ENCODE measurements at places on chromosomes 11 and 22. TPM values are rescaled to one million over a fixed set of nuclear protein-coding genes. Genes with fewer than 3 reads are reported as not detected.

Gene CRYBB2
- total RNA-seq, result not detected

Gene KIAA1671
- total RNA-seq, result 35.0 TPM

Gene MAPK11
- 10.3 TPM for total RNA-seq

Gene TSGA10IP
- total RNA-seq, result not detected

Gene TNNI2
- total RNA-seq, result 3.4 TPM

Gene MLC1
- 2.9 TPM for total RNA-seq

Gene PYGM
- total RNA-seq, result 1.3 TPM

Gene SLC25A22
- total RNA-seq, result 28.9 TPM

Gene OR10G7
- not detected for total RNA-seq

Gene KRTAP5-11
- total RNA-seq, result not detected

GRCh38 chr22:49564054-49564453 lies 263.6 kb downstream of the BRD1 start:
- no peak for DNase-seq

DNA sequence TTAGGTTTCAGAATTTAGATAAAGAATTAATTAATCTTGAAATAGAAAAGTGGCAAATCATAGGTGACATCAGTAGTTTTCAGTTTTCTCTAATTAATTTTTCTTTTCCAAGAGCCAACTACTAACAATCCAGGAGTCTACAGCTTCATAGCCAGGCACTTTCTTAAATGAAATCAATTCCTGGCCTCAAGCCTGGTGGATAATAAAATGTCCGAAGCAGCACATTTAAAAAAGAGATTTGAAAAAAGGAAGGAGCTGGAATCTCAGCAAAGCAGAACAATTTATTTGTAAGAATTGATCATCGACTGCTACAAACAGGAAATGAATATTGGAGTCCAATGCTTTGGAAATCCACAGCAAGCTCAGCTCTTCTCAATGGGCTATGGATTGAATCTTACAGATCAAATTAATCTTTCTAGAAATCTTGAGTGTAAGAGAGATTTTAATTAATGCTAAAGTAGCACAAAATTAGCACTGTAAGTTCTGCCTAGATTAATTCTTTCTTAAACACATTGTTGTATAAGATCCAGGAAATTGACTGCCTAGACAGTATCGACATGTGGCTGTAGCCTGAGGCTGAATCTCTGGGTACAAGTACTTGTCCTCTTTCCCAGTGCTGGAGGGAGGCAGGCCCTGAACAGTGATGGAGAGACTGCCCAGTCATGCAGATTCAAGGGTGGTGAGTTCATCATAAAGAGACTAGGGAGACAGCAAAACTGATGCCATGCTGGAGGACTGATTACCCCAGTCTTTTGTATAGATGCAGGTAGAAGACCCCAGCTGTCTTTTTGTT lies 167.8 kb upstream of the POU2AF2 start:
- no peak for DNase-seq

- peak; percentile 94 for DNase-seq
These were observed at the start of gene AP5B1 for GRCh38 chr11:65780770-65781151. TSS of gene AP5B1 (minus strand) at chr11:65780976. CDS start at chr11:65780591, 385 bp downstream.

DNA sequence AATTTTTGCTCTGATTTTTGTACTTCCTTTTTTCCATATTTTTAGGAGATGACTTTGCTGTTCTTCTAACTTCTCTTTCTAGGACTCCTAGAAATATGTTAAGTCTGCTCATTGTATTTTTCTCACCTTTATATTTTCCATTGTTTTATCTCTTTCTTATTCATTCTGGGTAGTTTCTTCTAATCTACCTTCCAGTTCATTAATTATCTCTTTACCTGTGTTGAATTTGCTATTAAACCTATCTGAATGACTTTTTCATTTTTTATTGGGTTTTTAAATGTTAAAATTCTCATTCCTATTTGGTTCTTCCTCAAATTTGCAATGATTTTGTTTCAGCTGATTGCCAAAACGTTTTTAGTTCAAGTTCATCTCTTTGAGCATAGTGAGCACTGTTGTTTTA lies 27.8 kb upstream of the EHF start:
- no peak for DNase-seq

GRCh38 chr11:116515664-116516184 lies 257.1 kb downstream of the BUD13 start:
- DNase-seq, result no peak

GRCh38 chr11:3642071-3642951 lies 519 bp upstream of the ART5 start:
- DNase-seq, result peak; percentile 76

GRCh38 chr11:128288368-128288767 lies 299.0 kb downstream of the ETS1 start:
- no peak for DNase-seq

GRCh38 chr22:21780259-21780658 lies 44.7 kb upstream of the YPEL1 start:
- no peak for DNase-seq

- no peak for DNase-seq
These were observed 6.7 kb downstream of the IL18 start for GRCh38 chr11:112156956-112157766.

DNA sequence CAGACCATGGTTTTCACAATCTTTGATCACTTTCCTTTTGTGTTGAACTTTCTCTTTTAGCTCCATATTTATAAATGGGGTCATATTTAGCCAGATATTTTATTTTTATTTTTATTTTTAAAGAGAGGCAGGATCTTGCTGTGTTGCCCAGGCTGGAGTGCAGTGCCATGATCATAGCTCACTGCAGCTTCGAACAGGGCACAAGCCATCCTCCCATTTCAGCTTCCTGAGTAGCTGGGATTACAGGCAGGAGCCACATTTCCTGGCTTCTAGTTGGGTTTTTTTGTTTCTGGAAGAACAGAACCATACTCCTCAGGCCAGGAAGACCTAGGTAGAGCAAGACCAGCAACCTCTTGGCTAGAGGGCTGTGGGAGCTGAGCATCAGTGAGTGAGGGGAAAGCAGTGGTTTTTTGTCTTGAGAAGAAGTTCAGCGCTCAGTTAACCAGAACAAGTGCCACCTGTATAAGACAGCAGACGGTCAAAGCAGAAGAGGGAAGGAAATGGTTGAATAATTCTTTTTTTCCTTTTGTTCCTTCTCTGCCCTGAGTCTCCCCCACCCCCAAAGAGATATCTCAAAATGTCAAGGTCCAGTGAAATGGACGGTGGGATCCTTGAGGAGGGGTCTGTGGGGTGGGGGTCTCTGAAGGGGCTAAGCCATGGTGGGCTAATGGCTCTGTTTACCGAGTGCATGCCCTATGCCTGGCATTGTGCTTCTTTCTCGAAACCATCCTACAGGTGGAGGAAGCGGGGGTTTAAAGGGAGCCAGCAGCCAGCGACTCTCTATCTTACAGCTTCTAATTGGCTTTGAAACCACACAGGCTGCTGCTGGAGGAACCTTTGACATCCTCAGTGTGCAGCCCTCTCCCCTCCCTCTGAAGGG lies 63.0 kb downstream of the PTPRJ start:
- DNase-seq, result no peak

- peak; percentile 94 for DNase-seq
These were observed at the start of gene NECTIN1 for GRCh38 chr11:119728651-119729580. TSS of gene NECTIN1 (minus strand) at chr11:119729200. CDS start at chr11:119728553, 647 bp downstream.

DNA sequence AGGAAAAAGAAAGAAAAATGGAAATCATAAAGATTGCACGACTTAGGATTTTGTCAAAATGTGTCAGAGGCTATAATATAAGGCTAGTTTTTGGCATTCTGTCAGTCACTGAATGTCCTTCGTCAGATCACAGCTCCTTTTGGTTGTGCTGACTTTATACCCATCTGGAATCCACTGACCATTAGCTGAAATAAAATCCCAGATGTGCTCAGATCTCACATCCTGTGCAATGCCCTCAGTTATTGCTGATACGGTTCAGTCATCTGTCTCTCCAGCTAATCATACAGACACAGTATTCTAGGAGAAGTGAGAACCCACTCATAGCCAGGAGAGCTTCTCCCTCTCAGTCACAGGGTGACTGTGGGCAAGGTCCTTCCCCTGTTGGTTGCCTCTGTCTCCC lies 11.5 kb downstream of the CD44 start:
- DNase-seq, result no peak

- no peak for DNase-seq
These were observed 172.6 kb downstream of the ST3GAL4 start for GRCh38 chr11:126528075-126528474.

DNA sequence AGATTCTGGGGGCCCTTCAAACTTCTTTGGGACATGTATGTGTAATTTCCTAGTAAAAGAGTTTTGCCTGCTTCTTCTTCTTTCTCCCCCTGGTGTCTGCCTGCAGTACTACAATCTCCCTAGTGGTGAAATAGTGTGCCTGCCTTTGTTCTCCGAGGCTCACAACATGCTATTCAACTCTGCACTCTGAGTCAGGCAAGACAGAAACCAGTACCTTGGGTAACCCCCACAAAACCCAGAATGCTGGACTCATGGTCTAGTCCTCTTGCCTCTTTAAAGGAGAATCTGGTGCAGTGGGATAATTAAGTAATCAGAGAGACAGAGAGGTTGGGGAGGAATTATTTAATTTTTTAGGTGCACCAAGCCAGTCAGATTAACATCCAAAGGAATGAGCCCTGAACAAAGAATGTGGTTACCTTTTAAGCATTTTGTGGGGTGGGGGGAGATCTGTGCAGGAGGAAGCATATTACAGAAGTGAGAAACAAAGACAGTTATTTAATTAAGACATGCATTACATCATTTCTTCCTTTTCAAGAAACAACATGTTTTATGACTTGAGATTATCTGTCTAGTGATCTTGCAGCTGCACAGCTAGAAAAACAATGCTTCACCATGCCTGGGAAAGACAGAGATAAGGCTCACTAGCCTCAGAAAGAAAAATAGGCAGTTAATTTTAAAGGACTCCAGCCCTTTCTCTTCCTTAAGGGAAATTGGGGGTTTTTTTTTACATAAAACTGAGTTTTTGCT lies 11.0 kb upstream of the MS4A6A start:
- DNase-seq, result no peak

- DNase-seq, result no peak
These were observed 7.1 kb downstream of the TPCN2 start for GRCh38 chr11:69055598-69056516.

DNA sequence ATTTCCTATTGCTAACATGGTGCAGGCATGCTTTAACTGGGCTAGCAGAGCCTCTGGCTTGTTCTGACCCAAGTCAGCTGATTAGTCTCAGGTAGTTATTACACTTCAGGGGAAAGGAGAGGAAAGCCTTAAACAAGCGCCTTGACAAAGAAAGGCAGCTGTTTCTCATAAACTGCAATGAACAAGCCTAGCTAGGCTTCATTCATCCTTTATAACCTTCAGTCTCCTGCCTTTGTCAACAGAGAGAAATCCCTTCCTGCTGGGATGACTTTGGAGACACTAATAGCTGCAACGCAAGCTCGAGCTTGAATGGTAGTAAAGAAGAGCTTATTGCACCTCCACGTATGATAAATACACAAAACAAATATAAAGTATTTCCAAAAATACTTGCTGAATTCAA lies 68.4 kb downstream of the CCDC34 start:
- no peak for DNase-seq

GRCh38 chr22:43203471-43203981 lies 16.6 kb upstream of the TTLL12 start:
- DNase-seq, result no peak

- no peak for DNase-seq
These were observed 15.9 kb downstream of the INCENP start for GRCh38 chr11:62139526-62140303.

- no peak for DNase-seq
These were observed 576 bp upstream of the SC5D start for GRCh38 chr11:121291896-121292494.

GRCh38 chr11:78801161-78801884 lies 226.7 kb upstream of the NARS2 start:
- peak; percentile 66 for DNase-seq

GRCh38 chr11:85740481-85741400 lies 54.7 kb upstream of the CCDC89 start:
- no peak for DNase-seq

DNA sequence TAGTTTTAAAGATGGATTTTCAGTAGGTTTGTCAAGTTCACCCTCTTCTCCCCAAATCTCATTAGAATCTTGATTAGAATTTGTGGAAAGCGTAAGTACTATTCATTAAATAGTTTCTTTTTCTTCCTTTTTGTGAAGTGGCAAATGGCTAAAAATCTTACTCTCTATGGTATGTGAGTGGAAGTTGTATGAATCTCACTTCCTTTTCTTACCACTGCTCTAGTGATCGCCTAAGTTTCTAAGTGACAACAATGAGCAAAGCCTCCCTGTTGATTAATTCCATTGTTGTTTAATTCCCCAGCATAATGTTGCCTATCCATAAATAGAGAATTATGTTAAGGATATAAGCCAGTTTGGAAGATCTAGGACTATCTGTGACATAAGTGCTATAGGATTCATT lies 82.7 kb downstream of the PGR start:
- DNase-seq, result no peak

DNA sequence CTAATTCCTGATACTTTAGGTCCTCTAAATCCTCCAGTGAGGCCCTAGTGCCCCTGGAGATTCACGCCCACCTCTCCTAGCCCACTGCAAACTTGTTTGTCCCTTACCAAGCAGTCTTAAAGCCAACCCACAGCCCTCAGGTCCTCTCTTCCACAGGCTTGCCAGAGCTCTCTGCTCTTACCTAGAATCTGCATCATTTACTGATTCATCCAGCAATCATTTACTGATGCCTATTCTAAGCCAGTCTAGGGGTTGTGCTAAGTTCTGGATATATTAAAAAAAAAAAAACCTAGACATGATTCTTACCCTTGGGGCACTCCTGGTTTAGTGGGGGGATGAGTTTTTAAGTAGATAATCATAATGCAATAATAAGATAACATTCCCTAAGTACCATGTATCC lies 43.0 kb upstream of the PLET1 start:
- DNase-seq, result no peak

DNA sequence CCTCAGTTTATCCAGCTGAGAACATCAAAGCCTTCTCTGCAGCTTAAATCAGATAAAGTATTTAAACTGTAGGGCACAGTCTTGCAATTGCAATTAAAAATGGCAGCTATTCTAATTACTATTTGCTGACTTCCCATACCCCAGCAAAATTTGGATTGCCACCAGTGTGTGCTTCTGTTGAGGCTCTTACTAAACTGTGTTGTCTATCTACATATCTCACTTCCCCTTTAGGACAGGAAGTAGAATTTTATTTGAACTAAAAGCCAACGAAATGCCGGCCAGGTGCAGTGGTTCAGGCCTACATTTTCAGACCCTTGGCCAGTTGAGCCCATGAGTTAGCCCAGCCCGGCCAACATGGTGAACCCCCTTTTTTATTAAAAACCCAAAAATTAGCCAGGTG lies 7.1 kb downstream of the SAA4 start:
- no peak for DNase-seq

- no peak for DNase-seq
These were observed 28.3 kb upstream of the APOA1 start for GRCh38 chr11:116865696-116866095.

GRCh38 chr11:107477820-107478219 lies 20.2 kb upstream of the CWF19L2 start:
- no peak for DNase-seq

- DNase-seq, result no peak
These were observed 13.3 kb upstream of the AMOTL1 start for GRCh38 chr11:94754819-94755218.

DNA sequence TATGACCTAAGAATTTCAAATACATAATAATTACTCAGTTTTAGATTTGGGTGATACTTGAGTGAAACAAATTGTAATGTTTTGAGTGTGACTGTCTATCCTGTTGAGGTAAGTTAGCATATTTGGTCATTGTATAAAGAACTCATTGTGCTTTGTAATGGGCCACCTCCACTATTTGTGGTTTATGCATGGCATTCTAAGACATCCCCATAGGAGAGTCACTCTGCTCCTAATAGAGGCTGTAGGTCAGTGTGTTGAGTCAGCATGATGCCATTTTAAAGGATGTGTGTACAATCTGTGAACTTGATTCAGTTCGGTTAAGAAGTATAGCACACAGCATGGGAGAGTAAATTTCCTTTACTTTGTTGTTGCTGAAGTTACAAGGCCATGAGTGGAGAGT lies 1112.4 kb downstream of the JRKL start:
- DNase-seq, result no peak

GRCh38 chr11:55572548-55572947 lies 620 bp downstream of the OR4C16 start:
- DNase-seq, result no peak
